NCI-H2081 (cell line): ENCODE measurements at places on chromosomes 2 and 18.

DNA sequence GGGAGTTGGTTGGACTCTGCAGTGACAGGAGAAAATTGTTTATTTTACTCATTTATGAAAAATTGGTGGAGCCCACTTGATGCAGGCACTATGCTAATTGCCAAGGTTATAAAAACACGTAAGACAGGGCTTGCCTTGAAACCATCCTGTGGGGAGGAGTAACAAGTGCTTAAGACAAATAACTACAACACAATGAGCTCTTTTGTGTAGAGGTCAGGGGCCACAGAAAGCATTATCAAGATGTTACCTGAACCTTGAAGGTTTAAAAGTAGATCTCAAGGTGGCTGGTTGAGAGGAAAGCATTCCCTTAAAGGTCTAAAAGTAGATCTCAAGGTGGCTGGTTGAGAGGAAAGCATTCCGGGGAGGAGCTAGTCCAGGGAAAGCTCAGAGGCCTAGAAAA is 381.8 kb upstream of the POU3F3 start:
- no peak for DNase-seq

GRCh38 chr2:228446734-228447133 is 265.2 kb upstream of the SPHKAP start:
- DNase-seq = peak; percentile 94

GRCh38 chr2:2024751-2025481 is 280.6 kb upstream of the PXDN start:
- DNase-seq = no peak

DNA sequence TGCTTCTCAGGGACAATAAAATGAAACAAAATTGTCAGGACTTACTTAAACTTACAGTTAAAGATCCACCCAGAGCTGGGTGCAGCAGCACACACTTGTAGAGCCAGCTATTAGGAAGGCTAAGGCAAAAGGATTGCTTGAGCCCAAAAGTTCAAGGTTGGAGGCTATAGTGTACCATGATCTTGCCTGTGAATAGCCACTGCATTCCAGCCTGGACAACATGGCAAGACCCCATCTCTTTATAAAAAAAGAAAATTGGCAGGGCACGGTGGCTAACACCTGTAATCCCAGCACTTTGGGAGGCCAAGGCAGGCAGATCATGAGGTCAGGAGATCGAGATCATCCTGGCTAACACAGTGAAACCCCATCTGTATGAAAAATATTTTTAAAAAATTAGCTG is 34.6 kb downstream of the ACVR1 start:
- DNase-seq = no peak

DNA sequence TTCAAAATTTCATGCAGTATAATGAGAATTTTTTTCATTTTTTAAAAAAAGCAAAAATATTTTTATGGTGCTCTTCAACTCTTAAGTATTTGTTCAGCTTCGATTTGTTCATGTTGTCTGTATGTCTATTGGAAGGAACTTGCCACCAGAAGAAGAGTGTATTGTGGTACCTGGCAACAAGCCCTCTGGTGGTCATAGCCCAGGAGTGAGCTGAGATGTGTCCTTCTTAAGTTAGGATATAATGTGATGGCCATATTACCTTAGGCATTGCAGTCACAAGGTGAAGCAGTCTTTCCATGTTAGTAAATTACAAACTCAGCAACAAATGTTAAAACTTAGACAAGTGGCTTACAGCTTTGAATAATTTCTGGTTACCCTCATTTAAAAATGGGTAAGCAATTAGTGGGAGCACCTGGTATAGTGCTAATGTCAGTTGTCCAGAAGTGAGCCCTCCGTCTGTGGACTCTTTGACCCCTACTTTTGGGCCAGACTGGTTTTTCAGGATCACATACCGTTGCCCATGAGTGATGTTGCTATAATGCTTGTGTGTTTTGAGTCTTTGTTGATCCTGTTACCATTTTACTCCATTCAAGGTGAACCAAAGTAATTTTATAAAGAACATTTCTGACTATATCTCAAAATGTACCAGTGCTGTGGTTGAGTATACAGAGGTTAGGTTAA is 57.4 kb downstream of the MYO1B start:
- no peak for DNase-seq

DNA sequence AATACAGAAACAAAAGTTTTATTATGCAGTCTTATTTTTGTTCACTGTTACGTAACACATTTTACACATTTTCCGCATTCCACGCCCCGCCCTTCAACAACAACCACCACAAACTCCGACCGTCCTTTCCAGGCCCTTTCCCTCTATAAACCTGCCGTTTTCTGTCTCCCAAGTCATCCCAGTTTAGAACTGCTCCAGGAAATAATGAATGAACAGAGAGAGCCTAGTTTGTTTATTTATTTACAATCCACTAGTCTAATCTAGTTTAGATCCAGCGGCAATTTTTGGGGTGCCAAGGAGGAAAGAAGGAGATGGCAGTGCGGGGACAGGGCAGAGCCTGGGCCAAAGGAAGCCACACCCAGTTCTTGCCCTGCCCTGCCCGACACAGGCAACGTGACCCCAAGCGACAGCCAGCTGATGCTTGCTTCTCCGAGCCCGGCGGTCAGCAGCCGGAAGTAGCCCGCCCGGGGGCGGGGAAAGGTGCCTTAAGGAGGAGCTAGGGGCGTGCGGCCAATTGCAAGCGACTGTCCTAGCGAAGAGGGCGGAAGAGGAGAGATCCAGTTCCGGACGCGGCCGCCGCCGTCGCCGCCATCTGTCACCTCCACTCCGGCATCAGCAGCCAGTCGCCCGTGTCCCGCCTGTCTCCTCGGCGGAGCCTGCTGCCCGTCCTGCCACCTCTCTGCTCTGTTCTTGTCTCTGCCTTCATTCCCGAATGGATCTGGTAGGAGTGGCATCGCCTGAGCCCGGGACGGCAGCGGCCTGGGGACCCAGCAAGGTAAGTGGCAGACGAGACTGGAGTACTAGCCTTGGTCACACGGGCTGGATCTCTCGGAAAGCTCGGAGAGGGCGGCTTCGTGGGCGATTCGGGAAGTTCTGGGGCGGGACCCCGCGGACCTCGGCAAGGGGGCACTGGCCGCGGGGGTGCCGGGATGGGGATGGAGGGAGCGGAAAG is at the start of gene RIOK3:
TSS of gene RIOK3 (plus strand) at position 560 of the 952 bp plus-strand sequence. CDS start at position 713, 153 bp downstream.
- DNase-seq = peak; percentile 96

DNA sequence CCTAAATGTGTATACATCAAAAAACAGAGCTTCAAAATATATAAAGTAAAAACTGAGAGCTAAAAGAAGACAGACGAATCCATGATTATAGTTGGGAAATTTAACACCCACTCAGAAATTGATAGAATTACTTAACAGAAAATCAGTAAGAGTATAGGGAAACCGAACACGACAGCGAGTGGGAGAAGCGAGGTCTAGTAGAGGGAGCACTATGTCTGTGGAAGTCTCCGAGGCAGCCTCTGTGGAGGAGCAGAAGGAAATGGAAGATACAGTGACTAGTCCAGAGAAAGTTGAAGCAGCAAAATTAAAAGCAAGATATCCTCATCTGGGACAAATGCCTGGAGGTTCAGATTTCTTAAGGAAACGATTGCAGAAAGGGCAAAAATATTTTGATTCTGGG is 38.8 kb downstream of the NMS start:
- DNase-seq = no peak

- peak; percentile 84 for DNase-seq
These were observed 23.3 kb downstream of the SIX3 start for GRCh38 chr2:44964752-44965236.

- DNase-seq = no peak
These were observed 95.1 kb downstream of the NCK2 start for GRCh38 chr2:105839793-105840192.

GRCh38 chr2:238747557-238747956 is 100.3 kb upstream of the TWIST2 start:
- no peak for DNase-seq

DNA sequence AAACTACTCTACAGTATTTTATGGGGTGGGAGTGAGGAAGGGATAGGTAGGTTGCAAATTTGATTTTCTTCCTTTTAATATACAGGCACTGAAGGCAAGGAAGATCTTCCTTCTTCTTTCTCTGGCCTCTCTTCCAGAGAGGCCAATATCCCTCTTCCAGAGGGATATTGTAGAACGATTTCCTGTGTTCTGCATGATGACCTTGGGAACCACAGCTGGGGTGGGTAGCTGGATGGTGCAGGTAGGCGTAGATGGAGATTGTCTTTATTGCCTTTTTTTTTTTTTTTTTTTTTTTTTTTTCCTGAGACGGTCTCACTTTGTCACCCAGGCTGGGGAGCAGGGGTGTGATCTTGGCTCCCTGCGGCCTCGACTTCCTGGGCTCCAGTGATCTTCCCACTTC is 49.4 kb downstream of the GATA6 start:
- no peak for DNase-seq

DNA sequence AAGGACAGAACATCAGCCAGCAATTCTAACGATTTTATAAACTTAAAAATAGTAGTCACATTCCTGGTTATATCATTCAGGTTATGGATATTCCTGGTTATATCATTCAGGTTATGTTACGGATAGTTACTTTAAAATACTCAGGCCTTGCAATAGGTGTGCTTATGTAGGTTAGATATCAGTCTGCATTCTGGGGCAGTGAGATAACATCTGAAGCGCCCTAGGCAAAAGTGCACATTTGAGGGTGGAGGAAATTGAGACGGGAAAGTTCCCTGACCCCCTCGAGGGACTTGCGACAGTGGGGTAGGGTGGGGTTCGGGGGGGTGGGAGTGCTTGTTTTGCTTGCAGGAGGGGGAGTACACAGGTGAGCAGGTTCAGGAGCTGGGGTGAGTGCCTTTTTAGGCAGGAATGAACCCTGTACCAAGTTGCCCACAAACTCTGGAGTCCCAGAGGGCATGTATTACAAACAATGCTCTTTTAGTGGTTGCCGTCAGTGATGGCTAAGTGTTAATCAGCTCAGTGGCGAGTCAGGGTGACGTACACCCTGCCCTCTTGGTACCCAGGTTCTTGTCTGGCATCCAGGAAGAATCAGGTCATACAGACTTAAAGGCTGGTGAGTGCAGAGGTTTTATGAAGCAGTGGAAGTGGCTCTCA is 31.8 kb downstream of the CREG2 start:
- DNase-seq = no peak

- DNase-seq = no peak
These were observed 34.0 kb downstream of the IL1R2 start for GRCh38 chr2:102025583-102026267.

GRCh38 chr2:203706403-203706802 is at the start of gene CD28:
Gene CD28 (plus strand): TSS chr2:203706639. CDS start chr2:203706697, 58 bp downstream.
- DNase-seq = no peak

- DNase-seq = no peak
These were observed 238.5 kb downstream of the HDAC4 start for GRCh38 chr2:239162141-239162821.

GRCh38 chr2:203352604-203353255 is 24.5 kb downstream of the ABI2 start:
- DNase-seq = peak; percentile 11

DNA sequence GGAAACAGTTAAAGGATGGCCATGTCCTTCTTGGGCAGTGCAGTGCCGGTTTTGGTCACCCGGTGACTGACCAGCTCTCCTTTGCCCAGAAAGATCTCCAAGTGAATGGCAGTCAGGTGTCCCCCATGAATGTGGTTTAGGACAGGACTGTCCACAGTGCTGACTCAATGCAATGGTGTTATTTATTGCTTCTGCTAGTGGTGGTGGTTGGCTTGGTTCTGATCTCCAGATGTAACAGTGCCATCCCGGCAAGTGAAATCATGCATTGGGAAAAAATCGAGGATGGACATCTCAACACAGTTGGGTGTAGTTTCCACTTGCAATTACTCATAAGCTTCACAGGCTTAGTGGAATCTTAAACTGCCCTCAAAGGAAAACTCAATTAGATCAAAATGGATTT is 81.9 kb downstream of the TGOLN2 start:
- DNase-seq = no peak

DNA sequence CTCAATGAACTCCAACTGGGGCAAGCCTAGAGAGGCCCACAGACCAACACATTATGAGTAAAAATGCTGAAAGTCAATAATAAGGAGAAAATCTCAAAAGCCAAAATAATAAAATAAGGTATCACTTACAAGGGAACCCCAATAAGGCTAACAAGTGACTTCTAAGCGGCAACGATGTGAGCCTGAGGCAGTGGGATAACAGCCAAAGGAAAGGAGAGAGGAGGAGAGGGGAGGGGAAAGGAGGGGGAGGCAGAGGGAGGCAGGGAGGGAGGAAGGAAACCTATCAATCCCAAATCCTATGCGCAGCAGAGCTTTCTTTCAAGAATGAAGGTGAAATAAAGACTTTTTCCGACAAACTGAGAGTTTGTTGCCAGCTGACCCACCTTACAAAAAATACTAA is 6.0 kb upstream of the NFATC1 start:
- DNase-seq = no peak

DNA sequence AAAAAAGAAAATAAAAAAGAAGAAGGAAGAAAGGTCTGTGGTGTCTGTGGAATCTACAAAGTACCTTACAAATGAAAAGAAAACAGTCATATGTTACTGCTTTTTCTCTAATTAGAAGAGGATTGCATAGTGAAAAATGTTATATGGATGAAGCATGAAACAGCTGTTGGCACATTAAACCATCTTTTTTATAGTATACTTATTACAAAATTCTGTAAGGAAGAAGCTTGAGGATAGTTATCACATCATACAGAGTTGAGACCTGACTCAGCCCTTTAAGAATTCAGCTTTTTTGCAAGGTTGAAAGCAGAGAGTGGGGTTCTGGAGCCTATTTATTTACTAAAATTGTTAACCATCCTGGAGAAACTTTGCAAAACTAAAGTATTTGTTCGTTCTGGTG is 222.7 kb downstream of the PHLPP1 start:
- no peak for DNase-seq

GRCh38 chr18:47284721-47285395 is 33.4 kb upstream of the SKOR2 start:
- DNase-seq = no peak

DNA sequence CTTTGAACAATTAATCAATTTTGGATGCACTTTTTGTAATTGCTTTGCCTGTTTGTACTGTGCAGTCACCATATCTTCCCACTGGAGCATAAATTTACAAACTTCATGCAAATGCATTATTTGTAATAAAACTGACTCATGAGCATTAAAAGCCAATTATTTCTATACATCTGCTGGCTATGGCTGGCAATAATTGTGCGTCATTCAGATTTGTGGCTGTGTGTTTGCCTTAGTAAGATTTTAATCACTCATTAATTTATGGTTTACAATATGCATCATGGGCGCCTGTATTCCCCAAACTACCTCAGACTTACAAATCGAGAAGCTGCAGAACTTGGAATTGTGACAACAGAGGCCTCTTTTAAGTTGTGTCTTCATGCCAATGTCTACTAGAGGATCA is 132.4 kb upstream of the TRIB2 start:
- DNase-seq = no peak

DNA sequence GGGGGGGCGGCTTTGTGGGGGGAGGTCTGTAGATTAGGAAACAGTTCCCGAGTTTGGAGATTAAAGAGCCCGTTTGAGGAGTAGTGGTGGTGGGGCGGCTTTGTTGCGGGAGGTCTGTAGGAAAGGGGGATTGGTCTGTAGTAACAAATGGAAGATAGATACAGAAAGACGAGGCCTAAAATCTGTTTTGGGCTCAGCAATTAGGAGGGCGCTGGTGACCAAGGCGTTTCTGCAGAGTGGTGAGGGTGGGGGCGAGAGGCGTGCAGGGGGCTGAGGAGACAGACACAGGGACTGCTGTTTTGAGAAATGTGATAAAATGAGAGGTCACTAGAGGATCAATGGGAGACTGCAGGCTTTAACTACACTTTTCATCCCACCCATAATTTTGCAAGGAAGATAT is 1.6 kb upstream of the ADNP2 start:
- DNase-seq = no peak

GRCh38 chr18:61898640-61899101 is 5.9 kb upstream of the RNF152 start:
- no peak for DNase-seq

- DNase-seq = no peak
These were observed 13.1 kb downstream of the CLEC4F start for GRCh38 chr2:70807102-70807827.
